ENCODE measurements at places on chromosomes 11 and 22.

- no peak for DNase-seq
Measured at GRCh38 chr11:6992457-6993417, 27.4 kb downstream of the ZNF214 start.

- DNase-seq: no peak
Measured at GRCh38 chr11:19216021-19216420, 14.2 kb upstream of the CSRP3 start.

GRCh38 chr22:27429476-27429875, 372.1 kb downstream of the MN1 start:
- no peak for DNase-seq

DNA sequence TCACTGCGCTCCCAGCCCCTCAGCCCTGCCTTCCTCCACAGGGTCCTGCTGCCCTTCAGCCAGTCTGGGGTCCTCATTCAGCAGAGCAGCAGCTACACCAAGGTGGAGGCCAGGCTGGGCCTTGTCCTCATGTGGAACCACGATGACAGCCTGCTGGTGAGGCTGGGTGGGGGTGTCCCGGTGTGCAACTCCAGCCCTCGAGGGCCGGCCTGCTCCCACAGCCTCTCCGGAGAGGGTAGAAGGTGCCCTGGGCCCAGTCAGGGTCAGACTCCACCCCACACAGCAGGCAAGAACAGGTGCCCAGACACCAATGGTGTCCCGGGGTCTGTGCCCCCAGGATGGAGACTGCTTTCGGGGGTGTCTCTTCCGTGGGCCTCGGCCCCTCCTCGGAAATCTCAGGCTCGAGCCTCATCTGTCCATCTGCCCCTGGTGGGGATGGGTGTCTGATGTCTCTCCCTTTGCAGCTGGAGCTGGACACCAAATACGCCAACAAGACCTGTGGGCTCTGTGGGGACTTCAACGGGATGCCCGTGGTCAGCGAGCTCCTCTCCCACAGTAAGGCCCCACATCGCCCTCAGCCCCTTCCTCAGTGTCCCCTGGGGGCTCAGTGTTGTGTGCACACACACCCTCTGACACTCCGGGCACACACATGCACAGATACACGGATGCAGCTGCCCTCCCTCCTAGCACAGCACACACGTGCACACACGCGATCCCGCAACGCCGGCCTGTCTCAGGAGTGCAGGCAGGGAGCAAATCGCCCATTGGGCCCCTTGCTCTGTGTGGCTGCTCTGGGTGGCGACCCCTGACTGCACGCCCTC, 4.9 kb downstream of the MUC5AC start:
- DNase-seq: no peak

GRCh38 chr22:29883775-29884097, 762 bp downstream of the MTMR3 start:
- peak; percentile 9 for DNase-seq

Data from activated CD4-positive, alpha-beta T cell treated with anti-CD3 and anti-CD28 coated beads for 1 hour (primary cell).